ENCODE measurements at places on chromosomes 13 and 19.
A peak's percentile ranks its signal among the peaks of the same experiment; 100 is the strongest.

DNA sequence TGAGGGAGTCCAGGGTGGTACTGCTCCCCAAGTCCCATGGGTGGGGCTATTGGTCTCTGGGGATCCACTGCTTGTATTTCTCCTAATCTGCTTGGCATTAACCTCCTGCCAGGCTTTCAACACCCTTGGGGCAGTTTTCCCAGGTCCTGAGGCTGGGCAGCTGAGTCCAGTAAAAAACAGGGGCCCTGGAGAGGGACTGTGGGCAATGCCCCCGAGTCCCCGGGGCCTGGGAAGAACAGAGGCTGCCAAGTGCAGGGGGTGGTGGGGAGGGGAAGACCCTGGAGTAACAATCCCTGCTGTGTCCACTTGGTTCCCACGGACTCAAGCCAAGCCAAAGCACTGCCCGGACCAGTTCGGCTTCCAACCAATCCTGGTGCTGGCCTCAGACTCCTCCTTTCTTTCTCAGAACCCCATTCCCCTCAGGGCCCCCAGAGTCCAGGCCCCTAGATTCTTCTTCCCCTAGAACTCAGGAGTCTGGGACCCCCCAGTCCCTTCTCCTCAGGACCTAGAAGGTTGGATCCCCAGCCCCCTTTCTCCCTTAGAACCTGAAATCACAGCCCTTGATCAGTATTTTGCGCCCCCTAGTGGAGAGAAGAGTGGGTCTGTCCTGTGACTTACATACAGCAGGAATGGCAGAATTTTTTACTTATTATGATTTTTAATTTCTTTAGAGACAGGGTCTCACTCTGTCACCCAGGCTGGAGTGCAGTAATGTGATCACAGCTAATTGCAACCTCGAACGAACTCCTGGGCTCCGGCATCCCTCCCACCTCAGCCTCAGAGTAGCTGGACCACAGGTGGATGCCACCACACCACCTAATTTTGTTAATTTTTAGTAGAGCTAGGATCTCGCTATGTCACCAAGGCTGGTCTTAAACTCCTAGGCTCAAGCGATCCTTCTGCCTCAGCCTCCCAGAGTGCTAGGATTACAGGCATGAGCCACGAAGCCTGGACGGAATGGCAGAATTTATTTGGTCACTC is 3.7 kb upstream of the CLPTM1 start:
- peak; percentile 74 for DNase-seq

DNA sequence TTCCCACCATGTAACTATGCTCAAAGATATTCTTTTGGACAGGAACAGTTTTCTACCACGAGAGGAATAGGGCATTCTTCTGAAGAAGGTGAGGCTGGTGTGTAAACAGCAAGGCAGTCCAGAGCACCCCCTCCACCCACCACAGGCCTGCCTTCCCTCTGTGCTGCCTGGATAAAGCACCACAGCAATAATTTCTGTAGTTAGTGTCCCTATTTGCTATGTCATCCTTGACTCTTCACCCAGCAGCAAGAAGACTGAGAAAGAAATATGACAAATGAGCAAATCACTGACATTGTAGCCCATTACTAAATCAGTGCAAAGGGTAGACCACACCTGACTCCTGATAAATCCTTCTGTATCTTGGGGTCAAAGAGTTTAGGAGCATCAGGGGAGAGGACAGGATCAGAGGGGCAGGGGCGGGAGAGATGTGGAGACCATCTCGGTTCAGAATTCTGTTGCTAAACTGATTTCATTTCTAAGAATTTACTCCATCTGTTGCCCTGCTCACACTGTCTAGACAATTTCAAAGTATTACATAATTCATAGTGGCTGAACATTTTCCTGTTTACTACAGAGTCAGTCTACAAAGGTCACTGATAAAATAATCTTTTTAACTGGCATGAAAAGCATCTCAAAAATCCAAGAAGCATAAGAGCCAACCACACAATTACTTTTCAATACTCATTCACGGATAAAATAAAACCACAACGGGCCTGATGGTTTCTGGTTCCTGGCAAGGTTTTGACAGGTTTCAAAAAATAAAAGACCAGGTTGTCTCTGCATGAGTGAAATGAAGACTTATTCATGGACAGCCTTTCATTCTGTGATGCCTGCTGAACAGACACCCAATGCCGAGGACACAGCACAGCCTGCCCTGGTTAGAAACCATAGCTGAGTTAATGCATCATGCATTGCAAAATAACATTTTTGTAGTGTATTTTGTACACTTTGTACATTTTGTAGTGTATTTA is 88.4 kb upstream of the IRS2 start:
- DNase-seq, result no peak

- DNase-seq, result no peak
Measured at GRCh38 chr19:51448411-51449016, 9.7 kb downstream of the SIGLEC8 start.

DNA sequence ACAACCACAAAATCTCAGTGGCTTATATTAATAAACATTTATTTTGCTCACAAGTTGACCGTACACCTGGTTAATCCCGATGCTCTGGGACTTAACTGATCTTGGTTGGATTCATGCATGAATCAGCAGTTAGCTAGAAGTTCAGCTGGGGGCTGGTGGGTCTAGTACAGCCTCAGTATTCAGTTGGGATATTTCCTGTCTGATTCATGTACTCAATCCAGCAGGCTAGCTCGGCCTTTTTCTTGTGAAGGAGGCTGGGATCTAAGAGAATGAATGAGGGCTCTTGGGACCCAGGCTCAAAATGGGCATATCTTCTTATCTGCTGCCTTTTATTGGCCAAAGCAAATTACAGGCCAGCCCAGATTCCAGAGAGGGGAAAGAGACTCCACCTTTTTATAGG is 178.8 kb downstream of the KCTD12 start:
- no peak for DNase-seq

- no peak for DNase-seq
Measured at GRCh38 chr13:99577934-99578917, 77.0 kb downstream of the TM9SF2 start.
